ENCODE measurements at places on chromosomes 1 and 21.

DNA sequence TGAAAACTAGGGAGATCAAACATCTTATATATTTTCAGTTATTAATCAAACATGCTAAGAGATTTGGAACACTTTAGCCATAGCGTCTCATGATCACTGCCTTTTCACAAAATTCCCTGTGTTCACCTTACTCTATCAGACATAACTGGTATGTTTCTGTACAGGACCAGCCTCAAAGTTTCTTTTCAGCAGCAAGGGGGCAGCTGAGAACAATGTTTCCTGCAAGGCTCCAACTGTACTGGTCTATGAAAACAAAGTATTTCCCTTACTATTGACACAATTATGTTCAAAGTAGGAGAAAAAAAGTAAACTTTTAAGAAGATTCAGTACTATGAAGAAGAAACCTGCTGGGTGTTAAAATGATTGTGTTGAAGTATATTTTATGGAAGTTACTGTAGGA, 98.5 kb downstream of the ATF6 start:
- peak; percentile 28 for DNase-seq

DNA sequence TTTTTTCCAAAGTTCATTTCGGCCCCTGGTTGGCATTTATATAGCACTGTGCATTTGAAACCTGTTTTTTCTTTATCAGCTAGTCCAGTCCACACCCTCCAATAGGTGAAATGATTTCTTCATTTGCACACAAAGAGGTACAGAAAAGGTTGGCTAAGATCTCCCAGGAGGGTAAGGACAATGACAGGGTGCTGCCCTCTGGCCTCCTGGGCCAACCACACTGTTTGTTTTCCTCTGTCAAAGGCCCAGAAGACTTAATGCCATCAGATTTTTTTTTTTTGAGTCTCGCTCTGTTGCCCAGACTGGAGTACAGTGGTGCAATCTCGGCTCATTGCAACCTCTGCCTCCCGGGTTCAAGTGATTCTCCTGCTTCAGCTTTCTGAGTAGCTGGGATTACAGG, 70.1 kb upstream of the EFHD2 start:
- no peak for DNase-seq

DNA sequence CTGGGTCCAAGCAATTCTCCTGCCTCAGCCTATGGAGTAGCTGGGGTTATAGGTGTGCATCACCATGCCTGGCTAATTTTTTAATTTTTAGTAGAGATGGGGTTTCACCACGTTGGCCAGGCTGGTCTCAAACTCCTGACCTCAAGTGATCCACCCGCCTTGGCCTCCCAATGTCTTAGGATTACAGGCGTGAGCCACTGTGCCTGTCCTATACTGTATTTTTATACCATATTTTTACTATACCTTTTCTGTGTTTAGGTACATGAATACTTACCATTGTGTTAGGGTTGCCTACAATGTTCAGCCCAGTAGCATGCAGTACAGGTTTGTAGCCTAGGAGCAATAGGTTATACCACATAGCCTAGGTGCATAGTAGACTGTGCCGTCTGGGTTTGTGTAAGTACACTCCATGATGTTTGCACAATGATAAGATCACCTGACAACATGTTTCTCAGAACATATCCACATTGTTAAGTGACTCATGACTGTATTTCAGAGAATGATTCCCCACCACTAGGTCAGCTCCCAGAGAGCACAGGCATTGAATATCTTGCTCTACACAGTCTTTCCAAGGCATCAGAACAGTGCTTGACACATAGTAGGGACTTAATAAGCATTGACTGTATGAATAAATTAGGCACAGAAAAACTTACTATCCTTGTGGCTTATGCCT, 6.0 kb upstream of the CITED4 start:
- no peak for DNase-seq

DNA sequence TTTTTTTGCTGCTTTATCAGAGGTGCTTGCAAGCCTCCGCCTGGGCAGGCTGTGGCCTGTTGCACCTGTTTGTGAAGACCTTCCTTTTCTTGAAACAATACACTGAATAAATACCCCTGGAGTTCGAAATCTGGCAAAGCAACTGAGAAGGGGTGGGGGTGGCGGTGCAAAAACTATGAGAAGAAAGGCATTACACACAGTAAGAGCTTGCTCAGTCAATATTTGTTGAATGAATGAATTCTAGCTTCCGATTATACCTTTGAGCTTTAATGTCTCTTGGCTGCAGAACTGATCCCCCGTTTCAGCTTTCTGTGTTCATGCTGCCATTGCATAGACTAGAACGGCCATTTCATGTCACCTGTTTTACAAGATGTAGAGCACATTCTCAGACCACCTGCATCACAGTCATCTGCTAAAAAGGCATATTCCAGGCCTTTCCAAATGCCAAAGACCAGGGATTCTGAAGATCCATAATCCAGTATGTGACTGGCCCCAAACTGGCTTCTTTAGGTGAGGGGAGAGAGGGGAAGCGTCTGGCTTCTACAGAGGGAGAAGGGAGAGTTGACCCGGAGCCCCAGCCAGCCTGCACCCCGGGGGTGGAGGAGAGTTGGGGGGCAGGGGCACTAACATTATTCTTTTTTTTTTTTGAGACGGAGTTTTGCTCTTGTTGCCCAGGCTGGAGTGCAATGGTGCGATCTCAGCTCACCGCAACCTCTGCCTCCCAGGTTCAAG, 111.5 kb downstream of the ETS2 start:
- no peak for DNase-seq

DNA sequence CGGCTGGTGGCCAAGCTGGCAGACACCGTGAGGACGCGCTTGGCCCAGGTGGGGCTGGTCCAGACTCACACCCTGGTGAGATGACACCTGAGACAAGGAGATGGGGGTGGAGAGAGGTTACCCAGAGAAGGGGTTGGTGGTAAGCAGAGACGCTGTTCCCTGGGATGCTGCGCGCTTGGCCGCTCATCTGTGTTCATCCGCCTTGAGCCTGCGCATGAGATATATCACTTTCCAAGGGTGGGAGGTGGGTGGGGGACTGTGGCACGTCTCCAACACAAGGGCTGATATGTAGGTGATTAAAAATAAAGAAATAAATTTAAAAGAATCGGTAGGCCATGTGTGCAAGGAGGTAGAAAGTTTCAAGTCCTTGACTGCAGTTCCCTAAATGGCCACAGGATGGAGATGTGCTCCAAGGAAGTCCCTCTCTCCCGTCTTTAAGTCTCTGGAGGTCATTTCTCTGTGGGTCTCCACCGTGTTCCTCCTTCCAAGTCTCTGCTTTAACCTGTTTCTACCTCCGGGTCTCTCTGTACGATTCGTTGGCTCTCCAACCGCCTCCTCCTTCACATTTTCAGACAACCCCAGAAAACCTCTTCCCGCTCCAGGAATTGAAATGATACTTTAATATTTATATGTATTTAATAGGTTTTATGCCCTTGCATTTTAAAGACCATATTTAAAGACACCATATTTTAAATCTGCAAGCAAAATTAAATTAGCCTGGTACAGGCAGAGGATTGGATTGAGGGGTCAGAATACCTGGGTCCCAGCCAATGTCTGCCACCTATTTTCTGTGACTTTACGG, 4.5 kb downstream of the TTC24 start:
- peak; percentile 73 for DNase-seq

GRCh38 chr21:33070998-33071769, 1.2 kb downstream of the OLIG1 start:
- DNase-seq, result no peak

DNA sequence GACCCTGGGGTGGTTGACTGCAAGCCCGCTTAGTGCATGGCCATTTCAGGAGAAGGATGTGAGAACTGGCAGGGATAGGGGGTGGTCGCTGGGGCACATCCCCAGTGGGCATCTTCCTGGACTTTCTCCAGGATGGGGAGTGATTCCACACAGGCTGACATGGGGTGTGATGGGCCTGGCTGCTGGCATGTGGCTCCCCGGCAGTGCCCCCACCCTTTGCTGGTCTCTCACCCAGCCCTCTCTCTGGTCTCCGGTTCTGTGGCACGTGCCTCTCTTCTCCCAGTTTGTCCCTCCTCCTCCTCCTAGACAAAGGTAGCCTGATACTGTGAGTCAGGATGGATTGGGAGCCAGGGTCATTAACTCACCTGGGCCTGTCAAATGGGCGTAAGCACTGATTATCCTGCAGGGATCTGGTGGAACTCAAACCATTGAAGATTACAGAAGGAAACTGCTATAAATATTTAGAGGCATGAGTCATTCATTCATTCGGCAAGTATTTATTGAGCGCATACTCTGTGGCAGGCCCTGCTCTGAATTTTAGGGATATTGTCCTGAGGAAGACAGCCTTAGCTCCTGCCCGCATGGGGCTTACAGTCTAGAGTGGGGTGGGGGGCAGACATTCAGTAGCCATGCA, 23.6 kb upstream of the EPS8L3 start:
- DNase-seq, result no peak

DNA sequence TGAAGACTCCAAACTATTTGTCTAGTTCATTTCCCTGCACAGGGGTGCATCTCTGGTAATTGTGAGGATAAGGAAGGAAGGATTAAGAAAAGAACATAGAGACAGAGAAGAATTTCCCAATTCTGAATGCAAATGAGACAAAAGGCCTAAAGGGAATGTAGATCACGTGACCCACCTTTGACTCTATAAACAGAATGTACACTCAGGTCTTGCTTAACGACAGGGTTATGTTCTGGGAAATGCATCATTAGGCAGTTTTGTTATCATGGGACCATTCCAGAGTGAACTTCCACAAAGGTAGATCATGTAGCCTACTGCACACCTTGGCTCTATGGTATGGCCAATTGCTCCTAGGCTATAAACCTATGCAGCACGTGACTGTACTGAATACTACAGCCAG, 252.3 kb upstream of the ZP4 start:
- no peak for DNase-seq

- DNase-seq, result no peak
These were observed 40.7 kb upstream of the PRKACB start for GRCh38 chr1:84103197-84103992.

- DNase-seq, result no peak
These were observed 726.5 kb upstream of the ADAMTS5 start for GRCh38 chr21:27693376-27693775.

DNA sequence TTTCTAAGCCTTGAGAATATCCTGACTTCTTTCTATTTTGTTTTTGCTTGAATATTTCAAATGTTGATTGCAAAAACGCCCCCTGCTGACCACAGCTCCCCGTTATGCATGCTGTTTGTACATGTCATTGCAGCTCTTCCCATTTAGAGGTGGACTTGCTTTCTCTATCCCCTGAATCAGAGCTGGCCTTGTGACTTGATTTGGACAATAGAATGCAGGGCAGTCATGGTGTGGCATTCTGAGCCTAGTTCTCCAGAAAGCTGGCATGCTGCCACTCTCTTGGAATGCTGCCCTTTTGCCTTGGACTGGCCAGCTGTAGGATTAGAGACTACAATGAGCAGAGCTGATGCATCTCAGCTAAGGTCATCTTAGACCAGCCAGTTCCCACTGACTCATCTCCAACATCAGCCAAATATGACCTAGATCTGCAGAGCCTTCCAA, 1561.5 kb downstream of the MRPL39 start:
- no peak for DNase-seq

- DNase-seq, result no peak
These were observed 114.8 kb downstream of the BEND5 start for GRCh38 chr1:48661726-48662463.

DNA sequence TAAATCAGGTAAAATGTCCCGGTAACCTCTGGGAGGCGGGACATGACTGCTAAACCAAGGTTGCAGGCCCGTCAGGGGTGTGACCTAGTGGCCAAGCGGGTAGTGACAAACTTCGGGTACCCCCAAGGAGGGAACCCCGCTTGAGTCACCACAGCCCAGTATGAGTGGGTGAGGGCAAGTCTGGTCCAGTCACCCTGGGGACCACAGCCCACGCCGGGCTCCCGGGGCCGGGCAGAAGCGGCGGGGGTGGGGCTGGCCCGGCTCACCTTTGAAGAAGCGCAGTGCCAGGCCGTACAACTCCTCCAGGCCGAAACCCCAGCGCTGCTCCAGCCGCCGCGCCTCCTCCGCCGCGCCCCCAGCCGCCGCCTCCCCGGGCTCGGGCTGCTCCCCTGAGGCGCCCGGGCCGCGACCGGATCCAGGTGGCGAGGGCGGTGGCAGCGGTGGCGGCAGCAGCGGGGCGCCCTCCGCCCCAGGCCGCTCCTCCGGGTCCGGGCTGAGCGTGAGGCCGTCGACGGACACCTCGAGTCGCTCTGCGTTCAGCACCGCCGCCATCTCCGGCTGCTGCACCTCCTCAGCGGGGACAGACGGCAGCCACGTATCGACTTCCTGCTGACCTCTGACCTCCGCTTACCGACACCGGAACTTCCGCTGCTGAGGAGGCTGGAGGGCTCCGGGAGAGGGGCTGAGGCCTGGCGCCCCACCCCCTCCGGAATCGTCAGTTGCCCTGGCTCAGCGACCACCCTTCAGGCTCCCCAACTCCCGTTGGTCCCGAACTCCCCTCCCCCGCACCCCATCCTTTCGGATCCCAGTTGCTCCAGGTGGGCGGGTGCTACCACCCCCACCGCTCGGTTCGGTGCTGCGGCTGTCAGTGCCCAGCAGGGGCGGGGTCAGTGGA, at the start of gene ACBD3:
ACBD3 (minus strand) TSS at position 618 of the 895 bp plus-strand sequence; CDS start at position 552, 66 bp downstream.
- DNase-seq, result peak; percentile 86

Data from naive thymus-derived CD4-positive, alpha-beta T cell (primary cell).